ENCODE measurements at places on chromosomes 16 and 17.

DNA sequence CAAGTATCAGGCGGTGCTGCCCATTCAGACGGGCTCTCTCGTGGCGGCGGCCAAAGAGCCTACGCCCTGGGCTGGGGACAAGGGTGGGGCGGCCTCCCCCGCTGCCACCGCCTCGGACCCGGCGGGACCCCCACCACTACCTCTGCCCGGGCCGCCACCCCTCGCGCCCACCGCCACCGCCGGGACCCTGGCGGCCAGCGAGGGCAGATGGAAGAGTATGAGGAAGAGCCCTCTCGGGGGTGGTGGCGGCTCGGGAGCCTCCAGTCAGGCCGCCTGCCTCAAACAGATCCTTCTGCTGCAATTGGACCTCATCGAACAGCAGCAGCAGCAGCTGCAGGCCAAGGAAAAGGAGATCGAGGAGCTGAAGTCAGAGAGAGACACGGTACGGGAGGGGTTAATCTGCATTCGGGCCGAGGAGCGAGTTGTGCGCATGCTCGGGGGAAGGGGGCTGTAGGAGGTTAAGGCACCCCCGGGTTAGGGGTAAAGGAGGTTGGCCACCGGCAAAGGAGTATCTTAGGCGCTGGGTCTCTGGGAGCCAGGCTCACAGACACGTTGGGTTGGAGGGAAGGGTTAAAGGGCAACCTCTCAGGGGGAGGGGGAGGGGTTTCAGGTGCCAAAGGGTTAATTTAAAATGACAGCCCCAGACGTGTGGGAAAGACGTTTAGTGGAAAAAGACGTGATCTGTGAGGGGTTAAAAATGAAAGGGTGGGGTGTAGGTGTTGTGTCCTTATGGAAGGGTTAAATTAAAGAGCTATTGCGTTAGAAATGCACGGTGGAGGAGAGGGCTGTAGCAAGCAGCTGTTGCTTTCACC lies 1.4 kb downstream of the MSL1 start:
- no peak for DNase-seq

DNA sequence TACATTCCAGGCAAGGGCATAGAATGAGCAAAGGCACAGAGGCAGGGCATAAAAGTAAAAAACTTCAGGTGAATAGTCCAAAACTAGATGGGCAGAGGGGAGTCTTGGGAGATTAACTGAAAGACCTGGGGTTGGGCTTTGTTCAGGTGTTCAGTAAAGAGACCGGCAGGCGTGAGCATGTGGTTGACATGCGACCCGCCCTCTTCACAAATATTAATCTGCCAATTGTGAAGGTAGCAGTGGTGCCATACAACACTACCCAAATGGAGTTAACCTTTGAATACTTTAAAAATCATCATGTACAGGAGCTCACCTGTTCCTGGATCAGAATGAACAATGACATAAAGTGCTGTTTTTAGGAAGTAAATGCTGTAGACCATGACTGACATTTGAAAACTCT lies 225.5 kb downstream of the LGALS9B start:
- DNase-seq: no peak

- no peak for DNase-seq
Observed at GRCh38 chr17:39527220-39527813, 66.0 kb downstream of the CDK12 start.

DNA sequence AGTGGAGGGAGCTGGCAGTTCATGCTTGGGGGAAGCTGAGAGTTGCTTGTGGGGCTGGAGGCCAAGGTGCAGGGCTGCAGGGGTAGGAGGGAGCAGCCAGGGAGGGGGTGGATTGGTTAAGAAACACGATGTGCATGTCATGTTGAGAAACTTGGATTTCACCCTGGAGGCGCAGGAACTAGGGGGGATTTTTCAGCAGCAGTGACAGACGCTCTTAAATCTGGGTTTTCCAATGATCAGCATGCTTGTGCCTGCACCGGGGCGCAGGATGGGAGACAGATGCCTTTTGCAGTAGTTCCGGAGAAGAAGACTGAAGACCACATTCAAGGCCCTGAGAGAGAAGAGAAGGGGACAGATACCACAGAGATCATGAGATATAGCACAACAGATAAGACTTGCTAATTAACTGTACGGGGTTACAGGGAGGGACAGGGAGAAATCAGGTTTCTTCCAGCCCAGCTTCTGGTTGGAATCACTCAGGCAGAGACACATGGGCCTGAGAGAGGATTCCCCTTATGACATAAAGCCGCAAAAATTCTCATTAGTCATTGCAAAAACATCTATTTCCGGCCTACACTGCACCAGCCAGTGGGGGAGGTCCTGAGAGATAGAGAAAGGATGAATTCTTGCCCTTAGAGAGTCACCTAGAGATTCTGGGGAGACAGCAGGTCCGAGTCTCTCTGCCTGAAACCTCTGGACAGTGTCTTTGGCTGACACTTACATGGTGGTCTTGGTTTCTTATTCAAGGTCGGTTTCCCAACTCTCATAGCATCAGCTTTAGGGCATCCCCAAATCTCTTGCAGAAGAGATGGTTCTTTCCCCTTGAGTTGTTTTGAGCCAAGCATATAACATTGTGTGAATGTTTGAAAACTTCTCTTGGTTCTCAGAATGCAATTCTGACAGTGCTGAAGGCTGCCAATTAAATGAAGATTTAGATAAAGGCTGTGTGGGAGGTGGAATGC lies 27.1 kb downstream of the CDH13 start:
- peak; percentile 46 for DNase-seq

GRCh38 chr17:4482338-4483011 lies 16.2 kb upstream of the SPNS2 start:
- DNase-seq: no peak

DNA sequence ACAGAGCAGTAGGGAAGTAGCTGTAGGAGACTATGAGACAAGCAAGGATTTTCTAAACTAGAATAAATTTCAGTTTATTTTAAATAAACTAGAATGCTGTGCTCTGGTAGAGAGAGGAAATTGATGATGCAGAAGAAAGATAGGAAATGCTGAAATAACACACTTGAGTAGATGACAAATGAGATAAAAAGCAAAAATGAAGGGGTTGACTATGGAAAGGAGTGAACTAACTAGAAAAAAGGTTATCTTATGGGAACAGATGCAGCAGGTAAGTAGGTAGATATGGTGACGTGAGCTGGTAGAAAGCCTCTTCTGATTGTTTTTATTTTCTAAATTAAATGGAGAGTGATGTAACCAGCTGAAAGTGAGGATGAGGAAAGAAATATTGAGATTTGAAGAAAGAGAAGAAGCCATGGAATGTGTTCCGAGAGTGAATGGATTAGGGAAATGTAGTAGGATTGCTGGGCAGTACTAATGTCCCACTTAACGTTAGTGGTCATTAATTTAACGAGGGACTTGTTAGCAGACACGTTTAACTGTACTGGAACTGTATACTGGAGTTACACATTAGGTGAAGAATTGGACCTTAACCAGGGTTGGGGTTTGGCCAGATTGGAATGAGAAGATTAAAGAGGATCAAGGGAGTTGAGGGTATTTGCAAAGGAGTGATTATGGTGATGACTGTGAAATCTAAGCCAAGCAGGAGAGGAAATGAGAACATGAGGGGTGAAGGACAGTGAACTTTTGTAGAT lies 196.5 kb downstream of the TANC2 start:
- no peak for DNase-seq

- no peak for DNase-seq
Observed at GRCh38 chr16:68744744-68745280, 7.7 kb downstream of the CDH1 start.

DNA sequence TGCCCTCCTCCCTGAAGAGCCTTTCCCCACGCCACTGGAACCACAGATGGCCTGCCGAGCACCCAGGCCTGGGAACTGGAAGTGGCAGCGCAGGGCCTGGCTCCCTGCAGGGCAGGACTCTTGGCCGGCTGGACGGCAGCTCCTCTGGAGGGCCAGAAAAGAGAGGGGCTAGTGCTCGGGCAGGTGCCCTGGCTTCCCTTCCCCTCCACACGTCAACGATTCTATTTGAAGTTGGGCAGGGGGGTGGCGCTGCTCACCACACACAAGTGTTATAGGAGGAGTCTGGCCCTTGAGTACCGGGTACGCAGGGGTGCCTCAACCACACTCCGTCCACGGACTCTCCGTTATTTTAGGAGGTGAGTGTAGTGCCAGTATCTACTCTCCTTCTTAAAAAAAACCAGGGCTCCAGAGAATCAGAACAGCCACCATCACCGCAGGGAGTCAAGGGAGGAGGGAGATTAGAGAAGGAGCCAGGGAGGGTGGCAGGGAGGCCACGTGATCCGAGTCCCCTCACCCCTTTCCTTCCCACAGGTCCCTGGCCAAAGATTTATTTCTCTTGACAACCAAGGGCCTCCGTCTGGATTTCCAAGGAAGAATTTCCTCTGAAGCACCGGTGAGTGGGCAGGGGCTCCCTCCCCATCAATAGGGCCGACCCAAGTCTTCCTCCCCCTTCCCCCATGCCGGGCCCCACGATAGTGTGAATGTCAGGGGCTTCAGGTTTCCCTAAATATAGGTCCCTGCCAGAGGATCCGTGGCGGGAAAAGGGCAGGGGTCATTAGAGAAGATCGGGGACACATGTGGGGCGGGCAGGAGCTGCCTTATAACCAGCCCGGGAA lies 1.4 kb upstream of the ALDOA start:
- DNase-seq: peak; percentile 76

DNA sequence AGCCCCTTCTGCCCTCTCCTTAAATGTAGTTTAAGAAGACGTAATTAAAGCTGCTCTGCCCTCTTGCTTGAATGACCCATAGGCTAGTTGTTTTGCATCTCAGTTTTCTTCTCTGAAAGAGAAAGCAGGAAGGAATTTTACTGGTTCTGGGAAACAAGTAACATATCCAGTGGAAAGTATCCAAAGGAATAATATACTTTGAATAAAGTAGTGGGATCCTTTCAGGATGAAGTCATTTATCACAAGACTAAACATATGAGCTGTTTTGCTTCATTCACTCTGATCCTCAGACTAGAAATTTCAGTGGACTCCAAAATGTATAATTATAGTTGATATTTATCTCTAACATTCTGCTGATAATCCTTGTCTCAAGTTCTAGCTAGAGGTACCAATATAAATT lies 1297.6 kb upstream of the GOT2 start:
- no peak for DNase-seq

DNA sequence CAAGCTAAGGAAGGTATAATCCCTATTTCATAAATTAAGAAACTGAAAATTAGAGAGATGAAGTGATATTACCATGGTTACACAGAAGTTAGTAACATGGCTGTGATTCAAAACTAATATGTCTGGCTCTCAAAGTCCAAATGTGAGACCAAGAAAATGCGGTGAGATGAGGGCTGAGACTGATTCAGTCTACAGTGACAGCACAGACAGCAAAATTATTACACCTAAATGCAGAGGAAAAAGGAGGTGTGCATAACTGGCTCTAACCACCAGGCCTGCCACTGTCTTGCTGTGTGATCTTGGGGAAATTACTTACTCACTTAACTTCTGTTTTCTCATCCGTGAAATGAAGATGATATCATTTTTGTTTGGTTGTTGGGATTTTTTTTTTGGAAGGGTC lies 270.0 kb upstream of the SOX9 start:
- no peak for DNase-seq

GRCh38 chr17:17837380-17837821 lies 615 bp upstream of the SREBF1 start:
- no peak for DNase-seq

All from CD4-positive, alpha-beta T cell treated with Interleukin-6 at 100 ng/mL for 8 hours (primary cell).